ENCODE measurements at places on chromosomes 2 and 18. TPM values are rescaled to one million over a fixed set of nuclear protein-coding genes. Genes with fewer than 3 reads are reported as not detected.

GRCh38 chr2:207180741-207181140 is 15.0 kb upstream of the KLF7 start:
- no peak for DNase-seq
- H3K27me3 ChIP-seq = no peaks in the 10 kb centered on the region
- H3K27ac ChIP-seq = no peak overlapping the region
- no peaks in the 10 kb centered on the region for H3K4me1 ChIP-seq

- no peak for DNase-seq
- H3K27me3 ChIP-seq = peaks cover 5% of the 10 kb centered on the region
- H3K27ac ChIP-seq = no peak overlapping the region
- H3K4me3 ChIP-seq = no peak overlapping the region
- H3K36me3 ChIP-seq = peaks cover 5% of the 10 kb centered on the region
- H3K4me1 ChIP-seq = peaks cover 1% of the 10 kb centered on the region
Observed at GRCh38 chr2:217562871-217563480, 439.8 kb downstream of the TNS1 start.

Gene ANKRD62
- not detected for total RNA-seq

DNA sequence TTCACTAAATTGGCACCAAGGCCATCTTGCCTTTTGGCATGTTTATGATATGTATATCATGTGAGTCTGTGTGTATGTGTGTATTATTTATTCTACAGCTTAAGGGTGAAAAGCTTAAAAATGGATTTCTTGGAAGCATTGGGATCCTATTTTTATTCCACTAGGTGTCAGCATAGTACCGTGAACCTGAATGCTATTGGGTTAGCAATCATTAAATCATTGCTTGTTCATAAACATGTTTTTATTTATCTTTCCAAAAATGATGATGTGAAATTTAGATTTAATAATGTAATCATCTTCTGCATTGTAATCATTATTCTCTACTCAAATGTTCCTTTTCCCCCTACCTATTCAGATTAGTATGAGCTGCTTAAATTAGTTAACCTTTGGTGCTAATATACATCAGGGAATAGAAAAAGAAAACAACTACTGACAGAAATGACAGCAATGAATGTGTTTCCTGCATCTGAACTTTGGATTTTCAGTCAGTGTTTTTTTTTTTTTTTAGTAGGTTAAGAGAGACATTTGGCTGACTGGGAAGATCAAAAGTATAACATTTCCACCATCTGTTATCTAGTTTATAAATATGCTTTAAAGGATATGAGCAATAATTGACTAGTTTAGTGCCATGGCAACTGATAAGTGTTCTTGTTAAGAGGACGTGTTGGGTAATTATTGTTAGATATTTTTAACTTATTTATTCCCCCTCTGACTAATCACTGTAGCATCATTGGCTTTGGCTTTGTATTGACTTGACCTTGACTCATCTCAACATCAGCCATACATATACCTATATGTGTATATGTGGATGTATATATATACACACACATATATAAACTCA is 14.1 kb upstream of the ZSWIM2 start:
- no peak overlapping the region for H3K27ac ChIP-seq
- H3K36me3 ChIP-seq = no peaks in the 10 kb centered on the region
- peaks cover 1% of the 10 kb centered on the region for H3K4me1 ChIP-seq

Gene TNFAIP6
- total RNA-seq = not detected

GRCh38 chr2:71215447-71215846 is 11.5 kb downstream of the PAIP2B start:
- H3K27ac ChIP-seq = no peak overlapping the region
- H3K4me1 ChIP-seq = no peaks in the 10 kb centered on the region
- no peak overlapping the region for H3K4me3 ChIP-seq
- no peak for DNase-seq
- H3K27me3 ChIP-seq = no peaks in the 10 kb centered on the region

DNA sequence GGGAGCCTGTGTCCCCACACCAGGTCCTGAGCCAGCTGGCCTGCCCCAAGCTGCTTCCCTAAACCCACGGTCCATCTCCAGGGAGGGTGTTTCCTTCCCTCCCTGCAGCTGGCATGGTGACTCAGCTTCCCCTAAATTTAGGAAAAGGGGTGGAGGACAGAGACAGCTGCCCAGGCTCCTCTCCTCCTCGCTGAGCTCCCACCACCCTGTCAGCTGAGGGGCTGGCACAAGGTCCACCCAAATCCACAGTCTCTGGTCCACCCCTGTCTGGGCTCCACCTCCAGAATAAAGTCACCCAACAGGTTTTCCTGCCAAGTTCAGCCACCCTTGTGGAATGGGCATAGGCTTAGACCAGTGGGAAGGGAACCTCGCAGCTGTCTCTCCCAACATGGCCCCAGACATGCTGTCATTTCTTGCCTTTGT is 156.5 kb downstream of the TNS1 start:
- H3K36me3 ChIP-seq = no peaks in the 10 kb centered on the region
- no peak for DNase-seq
- no peak overlapping the region for H3K4me3 ChIP-seq
- no peak overlapping the region for H3K27ac ChIP-seq
- H3K4me1 ChIP-seq = no peaks in the 10 kb centered on the region

DNA sequence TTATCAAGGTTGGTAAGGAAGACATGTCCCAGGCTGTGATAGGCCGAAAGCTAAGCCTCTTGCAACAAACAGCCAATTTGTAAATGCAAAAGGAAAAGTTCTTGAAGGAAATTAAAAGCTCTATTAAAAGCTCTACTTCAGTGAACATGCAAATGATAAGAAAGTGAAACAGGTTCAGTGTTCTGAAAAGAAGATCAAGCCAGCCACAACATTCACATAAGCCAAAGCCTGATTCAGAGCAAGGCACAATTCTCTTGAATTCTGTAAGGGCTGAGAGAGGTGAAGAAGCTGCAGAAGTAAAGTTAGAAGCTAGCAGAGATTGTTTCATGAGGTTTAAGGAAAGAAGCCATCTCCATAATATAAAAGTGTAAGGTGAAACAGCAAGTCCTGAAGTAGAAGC is 1259.5 kb upstream of the PIK3C3 start:
- no peaks in the 10 kb centered on the region for H3K36me3 ChIP-seq
- H3K4me3 ChIP-seq = no peak overlapping the region
- H3K4me1 ChIP-seq = no peaks in the 10 kb centered on the region
- H3K27me3 ChIP-seq = no peaks in the 10 kb centered on the region
- no peak overlapping the region for H3K27ac ChIP-seq

DNA sequence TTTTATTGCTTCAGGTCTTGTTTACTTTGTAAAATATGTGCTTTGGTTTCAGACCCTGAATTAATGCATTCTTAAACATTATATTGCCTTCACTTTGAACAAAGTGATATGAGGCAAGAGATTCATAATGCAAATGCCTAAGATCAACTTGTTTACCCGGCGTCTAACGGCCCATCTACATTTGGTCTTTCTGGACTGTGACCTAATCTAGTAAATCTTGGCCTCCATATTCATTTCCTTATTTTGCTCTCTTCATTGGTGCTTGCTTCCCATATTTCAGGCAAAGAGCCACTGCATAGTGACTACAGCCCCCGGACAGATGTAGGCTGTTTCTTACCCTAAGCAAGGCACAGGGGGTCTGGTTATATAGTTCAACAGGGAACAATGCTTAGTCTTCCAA is 53.0 kb upstream of the SLC39A10 start:
- no peak overlapping the region for H3K4me3 ChIP-seq
- DNase-seq = no peak
- no peaks in the 10 kb centered on the region for H3K36me3 ChIP-seq
- peaks cover 14% of the 10 kb centered on the region for H3K4me1 ChIP-seq
- H3K27ac ChIP-seq = no peak overlapping the region
- no peaks in the 10 kb centered on the region for H3K27me3 ChIP-seq

Gene TXNDC2
- total RNA-seq = not detected

Gene AQP12A
- total RNA-seq = not detected

DNA sequence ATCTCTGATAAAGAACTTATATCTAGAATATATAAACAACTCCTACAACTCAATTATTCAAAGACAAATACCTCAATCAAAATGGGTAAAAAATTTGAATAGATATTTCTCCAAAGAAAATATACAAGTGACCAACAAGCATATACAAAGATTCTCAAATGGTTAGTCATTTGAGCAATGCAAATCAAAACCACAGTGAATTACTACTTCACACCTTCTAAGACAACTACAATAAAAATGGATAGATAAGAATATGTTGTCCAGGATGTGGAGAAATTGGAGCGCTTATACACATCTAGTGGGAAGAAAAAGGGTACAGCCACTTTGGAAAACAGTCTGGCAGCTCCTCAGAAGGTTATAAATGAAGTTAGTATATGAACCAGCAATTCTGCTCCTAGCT is 332.9 kb downstream of the TGIF1 start:
- DNase-seq = no peak
- peaks cover 6% of the 10 kb centered on the region for H3K36me3 ChIP-seq
- peaks cover 10% of the 10 kb centered on the region for H3K27me3 ChIP-seq
- no peak overlapping the region for H3K4me3 ChIP-seq

DNA sequence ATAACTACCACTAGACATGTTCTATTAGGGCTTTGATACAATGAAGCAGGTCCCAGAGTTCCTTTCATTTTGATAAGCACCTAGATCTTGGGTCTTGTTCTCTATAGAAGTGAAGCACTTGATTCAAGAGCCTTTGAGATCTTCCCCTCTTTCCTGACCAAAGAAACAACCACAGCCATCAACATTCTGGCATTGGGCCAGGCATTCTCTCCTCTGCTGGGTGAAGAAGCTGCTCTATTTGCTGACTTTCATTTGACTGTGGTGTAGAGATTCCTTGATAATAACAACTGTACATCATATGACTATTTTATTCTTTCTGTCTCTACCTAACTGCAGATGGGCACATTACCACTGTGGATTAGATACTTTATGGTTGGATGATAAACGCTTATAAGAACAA is 96.6 kb upstream of the LYPD1 start:
- H3K27ac ChIP-seq = no peak overlapping the region
- no peak for DNase-seq
- no peaks in the 10 kb centered on the region for H3K4me1 ChIP-seq
- no peak overlapping the region for H3K4me3 ChIP-seq
- peaks cover 5% of the 10 kb centered on the region for H3K27me3 ChIP-seq

DNA sequence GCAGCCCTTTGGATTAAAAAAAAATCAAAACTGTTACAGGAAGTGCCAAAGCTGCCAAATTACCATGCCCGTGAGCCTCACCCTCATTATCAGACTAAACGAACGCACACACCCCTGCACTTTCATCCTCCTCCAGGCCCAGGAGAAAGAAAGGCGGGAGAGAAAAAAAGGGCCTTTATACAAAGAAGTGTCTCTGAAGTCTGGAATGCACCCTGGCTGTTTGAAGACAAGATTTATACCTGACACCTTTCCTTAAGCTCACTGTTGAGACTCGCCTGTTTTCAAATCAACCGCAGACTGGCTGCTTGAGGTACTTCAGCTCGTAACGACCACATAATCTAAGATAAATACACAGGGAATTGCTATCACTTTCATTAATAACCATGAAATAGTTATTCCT is 31.0 kb downstream of the EDAR start:
- no peaks in the 10 kb centered on the region for H3K36me3 ChIP-seq
- H3K4me3 ChIP-seq = no peak overlapping the region
- no peaks in the 10 kb centered on the region for H3K27me3 ChIP-seq
- no peak for DNase-seq
- no peak overlapping the region for H3K27ac ChIP-seq
- H3K4me1 ChIP-seq = peaks cover 17% of the 10 kb centered on the region

DNA sequence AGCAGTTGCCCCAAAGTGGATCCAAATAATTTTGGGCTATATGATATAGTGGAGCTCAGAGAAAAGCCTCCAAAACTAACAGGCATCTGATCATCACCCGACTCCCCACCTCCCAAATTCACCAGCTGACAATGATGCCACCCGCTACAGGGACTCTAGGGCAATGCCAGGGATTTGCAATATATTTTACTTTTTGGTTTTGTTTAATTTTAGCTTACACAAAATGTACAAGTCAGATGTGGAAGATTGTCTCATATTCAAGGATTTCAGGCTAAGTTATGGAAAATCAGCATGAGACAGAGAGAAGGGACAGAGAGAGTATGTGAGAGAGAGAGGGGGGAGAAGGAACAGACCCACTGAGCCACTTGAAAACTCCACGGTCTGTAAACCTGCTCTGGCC is 187.4 kb downstream of the TMEM247 start:
- H3K27ac ChIP-seq = no peak overlapping the region
- H3K36me3 ChIP-seq = no peaks in the 10 kb centered on the region
- H3K4me1 ChIP-seq = peaks cover 8% of the 10 kb centered on the region
- DNase-seq = no peak
- no peak overlapping the region for H3K4me3 ChIP-seq

- H3K4me1 ChIP-seq = peaks cover 21% of the 10 kb centered on the region
- H3K36me3 ChIP-seq = no peaks in the 10 kb centered on the region
- H3K4me3 ChIP-seq = peak overlapping the region; percentile 30
- H3K27ac ChIP-seq = peak overlapping the region; percentile 63
- H3K27me3 ChIP-seq = peaks cover 26% of the 10 kb centered on the region
- no peak for DNase-seq
Observed at GRCh38 chr18:10032331-10033015, 118.7 kb downstream of the VAPA start.

GRCh38 chr2:197011801-197012641 is 85.5 kb upstream of the PGAP1 start:
- no peak overlapping the region for H3K27ac ChIP-seq
- H3K4me3 ChIP-seq = no peak overlapping the region
- H3K4me1 ChIP-seq = peaks cover 5% of the 10 kb centered on the region
- H3K36me3 ChIP-seq = no peaks in the 10 kb centered on the region
- no peak for DNase-seq

DNA sequence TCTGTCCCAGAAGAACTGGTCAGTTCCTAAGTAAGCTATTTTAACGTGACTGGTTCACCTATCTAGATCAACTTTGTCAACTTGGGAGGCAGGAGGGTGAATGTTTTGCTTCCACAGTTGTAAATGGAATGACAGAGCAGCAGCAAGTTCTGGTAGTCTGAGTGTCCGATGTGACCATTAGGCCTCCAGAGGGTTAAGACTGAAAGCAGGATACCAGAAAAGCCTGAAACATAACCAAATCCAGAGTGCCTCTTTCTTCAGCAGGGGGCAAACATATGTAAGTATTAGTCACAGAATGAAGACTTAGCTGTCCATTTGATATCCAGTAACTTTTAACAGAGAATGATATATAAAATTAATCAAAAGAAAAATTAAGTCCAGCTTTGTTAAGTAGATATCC is 9.2 kb downstream of the HOXD3 start:
- peaks cover 2% of the 10 kb centered on the region for H3K4me1 ChIP-seq
- H3K27me3 ChIP-seq = peaks cover 96% of the 10 kb centered on the region
- no peak overlapping the region for H3K4me3 ChIP-seq
- no peak for DNase-seq
- no peak overlapping the region for H3K27ac ChIP-seq

DNA sequence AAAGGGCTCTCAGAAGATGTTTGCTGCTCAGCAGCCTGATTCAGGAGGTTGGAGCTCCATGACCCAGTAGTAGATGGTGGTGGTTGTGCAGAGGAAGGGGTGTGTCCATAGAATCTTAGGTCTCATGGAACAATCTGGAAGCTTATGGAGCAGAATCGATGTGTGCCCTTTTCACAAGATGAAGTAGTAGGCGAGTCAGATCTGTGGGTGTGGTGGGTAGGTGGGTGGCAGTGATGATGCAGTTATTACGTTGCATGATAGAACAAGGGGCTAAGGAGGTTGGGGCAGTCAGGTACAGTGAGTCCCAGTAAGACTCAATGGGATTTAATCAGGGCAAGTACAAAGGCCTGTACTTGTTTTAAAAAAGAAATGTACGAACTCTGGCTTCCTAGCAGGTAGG is 9.1 kb downstream of the TET3 start:
- no peak for DNase-seq
- H3K27ac ChIP-seq = peak overlapping the region; percentile 8
- H3K4me3 ChIP-seq = no peak overlapping the region
- H3K4me1 ChIP-seq = peaks cover 23% of the 10 kb centered on the region

Gene TLK1
- 76.8 TPM for total RNA-seq
